ENCODE measurements at places on chromosomes 12 and 14.

DNA sequence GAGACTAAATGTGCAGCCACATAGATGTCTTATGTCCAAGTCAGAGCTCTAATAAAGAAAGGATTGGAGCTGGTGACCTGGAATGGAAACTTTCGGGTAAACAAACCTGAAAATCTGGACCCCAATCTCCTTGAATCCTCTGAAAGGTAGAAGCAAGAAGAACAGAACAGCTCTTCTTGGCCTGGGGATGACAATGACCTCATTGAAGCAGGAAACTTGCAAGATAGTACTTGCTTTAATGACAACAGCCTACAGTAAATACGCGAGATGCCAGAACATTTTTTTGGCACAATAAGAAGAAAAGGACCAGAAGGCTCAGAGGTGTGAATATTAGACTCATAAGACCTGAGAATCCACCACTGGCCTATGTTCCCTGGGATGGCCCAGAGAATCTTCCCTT lies 4.1 kb upstream of the PRIMA1 start:
- DNase-seq, result no peak

DNA sequence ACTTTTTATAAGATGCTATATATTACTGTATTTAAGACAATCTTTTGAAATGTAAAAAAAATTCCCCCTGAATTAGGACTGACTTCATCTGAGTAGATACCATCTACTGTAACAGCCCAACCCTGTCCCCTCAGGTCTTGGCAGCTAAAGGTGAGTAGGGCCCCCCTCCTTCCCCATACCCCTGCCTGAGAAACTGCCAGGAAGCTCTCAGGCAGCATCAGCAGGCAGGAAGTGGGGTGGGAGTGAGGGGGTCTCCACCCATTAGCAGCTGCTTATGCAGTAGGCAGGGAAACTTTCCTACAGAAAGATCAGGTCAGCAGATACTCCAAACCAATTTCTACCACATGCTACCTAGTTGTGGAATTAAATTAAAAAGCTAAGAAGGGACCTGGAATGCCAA lies 62.5 kb downstream of the PAX9 start:
- no peak for DNase-seq

DNA sequence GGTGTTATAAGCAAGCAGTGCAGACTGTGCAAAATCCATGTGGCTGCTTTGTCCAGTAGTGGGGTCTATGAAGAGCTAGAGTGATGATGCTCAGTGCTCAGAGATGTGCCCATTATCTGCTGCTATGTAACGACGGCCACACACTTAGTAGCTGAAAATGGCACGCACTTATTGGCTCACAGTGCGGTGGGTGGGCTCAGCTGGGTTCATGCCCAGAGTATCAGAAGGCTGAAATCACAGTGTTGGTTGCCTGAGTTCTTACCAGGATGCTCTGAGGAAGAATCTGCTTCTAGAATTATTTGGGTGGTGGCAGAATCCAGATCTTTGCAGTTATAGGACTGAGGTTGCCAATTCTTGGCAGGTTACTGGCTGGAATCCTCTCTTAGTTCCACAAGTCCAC lies 124.7 kb downstream of the SLC15A4 start:
- DNase-seq, result no peak

DNA sequence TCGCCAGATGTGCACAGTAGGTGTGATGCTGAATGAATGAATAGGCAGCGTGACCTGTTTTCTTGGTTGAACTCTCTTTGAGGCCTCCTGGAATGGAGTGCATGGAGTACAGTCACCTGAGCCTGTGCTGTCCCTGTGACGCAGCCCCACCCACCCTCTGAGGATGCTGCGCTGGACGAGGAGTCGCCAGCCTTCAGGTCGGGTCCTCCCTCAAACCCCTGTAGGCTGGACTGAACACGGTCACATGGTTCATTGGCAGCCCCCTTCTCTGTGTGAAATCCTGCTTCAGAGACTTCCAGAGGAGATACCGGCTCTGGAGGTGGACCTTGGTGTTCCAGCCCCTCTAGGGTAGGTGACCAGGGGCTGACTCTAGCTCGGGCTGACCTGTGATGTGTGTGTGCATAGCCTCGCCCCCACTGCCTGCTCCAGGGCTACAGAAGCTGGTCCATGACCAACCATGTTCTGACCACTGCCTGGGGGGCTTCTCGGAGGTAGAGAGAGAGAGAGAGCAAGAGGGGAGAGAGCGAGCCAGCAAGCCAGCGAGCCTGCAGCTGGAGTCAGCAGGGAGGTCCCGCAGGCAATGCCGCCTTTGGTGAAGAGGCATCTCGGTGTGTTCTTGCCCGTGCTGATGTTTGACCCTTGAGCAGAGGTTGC lies 158.0 kb upstream of the RTL1 start:
- no peak for DNase-seq

DNA sequence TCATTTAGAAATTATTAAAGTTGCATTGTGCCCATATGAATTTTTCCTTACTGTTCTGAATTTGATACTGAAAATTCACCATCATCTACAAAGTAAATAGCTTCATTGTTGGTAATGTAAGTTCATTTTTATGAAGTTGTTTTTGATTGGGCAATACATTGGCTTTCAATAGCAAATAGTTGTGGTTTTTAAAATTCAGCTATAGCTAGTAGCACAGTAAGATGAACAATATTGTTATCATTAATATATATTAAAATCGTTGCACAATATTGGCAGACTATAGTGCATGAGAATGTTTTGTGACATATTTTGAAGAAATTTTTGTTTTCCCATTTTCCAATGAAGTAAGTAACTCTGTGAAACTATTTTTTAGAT lies 575.0 kb downstream of the PRKD1 start:
- DNase-seq, result peak; percentile 48

DNA sequence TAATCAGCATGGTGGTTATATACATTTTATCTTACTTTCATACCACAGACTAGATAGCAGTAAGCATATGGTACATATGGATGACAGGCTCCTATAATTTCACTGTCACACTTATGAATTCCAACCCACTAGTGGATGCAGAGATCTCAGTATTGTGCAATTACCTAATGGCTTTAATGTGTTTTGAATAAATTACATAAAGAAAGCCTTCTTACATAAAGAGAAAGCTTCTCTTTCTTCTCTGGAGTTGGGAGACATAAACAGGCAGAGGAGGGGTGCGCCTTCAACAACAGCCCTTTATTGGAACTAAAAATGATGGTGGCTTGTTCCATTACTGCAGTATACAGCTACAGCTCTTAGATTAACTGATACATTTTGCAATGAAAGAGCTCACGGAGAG lies 52.6 kb downstream of the SAV1 start:
- no peak for DNase-seq

DNA sequence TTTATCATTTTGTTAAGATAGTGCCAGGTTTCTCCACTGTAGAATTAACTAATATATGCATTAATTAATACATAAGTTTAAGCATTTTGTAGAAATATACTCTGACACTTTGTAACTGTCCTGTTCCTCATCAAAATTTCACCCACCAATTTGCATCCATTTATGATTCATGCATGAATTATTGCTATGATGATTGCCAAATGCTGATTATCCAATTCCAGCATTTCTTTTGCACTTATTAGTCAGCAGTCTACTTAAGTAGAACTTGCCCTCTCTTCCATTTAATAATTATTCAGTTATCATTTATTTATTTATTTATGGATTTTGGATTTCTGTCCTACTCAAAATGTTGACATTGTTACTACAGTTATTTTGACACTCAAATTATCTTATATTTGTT lies 72.2 kb downstream of the SLC6A15 start:
- DNase-seq, result peak; percentile 35
